Sigmoid colon (tissue), 7 donors: ENCODE measurements at places on chromosomes 7 and 10. TPM values are rescaled to one million over a fixed set of nuclear protein-coding genes. Genes with fewer than 3 reads are reported as not detected.

GRCh38 chr7:42227936-42228591 lies 8.9 kb downstream of the GLI3 start:
- DNase-seq: peak; percentile 75

DNA sequence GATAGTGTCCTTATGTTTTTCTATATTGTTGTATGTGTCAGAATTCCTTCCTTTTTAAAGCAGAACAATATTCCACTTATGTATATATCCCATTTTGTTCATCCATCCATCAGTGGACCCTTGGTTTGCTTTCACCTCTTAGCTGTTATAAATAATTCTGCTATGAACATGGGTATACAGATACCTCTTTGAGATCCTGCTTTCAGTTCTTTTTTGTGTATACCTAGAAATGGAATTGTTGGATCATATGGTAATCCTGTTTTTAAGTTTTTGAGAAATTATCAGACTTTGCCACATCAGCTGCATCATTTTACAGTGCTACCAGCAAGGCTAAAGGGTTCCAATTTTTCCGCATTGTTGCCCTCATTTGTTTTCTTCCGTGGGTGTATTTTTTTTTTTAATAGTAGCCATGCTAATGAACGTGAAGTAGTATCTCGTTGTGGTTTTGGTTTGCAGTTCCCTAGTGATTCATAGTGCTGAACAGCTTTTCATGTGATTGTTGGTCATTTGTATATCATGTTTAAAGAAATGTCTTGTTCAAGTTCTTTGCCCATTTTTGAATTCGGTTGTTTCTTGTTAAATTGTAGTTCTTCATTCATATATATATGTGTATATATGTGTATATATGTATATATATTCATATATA lies 87.8 kb downstream of the LCOR start:
- no peak for DNase-seq

DNA sequence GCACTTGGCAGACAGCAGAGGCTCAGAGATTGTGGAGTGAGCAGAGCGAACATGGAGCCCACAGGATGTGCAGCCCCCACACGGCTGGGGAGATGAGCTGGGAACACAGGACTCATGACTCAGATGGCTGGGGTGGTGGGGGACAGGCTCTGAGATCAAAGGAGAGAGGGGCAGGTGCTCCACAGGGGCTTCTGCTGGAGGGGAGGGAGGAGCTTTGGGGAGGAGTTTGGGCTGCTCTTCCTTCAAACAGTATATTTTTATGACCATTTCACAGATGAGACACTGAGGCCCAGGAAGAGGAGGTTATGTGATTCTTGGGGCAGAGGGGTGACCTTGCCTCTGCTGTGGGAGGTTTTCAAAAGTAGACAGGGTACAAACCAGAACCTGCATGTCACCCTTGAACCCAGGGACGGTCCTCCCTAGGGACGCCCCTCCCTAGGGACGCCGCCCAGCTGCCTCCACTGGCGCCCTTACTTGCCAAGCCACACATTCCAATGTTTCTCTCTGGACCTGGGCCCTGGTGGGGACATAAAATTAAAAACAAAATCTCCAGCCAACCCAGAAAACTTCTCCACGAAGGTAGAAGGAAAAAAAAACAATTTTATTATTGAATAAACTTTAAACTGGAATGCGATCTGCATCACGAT lies 981 bp upstream of the CRYGN start:
- peak; percentile 66 for DNase-seq

- no peak for DNase-seq
Observed at GRCh38 chr10:30758338-30758737, 128.8 kb upstream of the LYZL2 start.

GRCh38 chr10:20674926-20675325 lies 222.2 kb downstream of the NEBL start:
- DNase-seq: no peak

GRCh38 chr10:87966459-87966858 lies 103.0 kb downstream of the PTEN start:
- no peak for DNase-seq

DNA sequence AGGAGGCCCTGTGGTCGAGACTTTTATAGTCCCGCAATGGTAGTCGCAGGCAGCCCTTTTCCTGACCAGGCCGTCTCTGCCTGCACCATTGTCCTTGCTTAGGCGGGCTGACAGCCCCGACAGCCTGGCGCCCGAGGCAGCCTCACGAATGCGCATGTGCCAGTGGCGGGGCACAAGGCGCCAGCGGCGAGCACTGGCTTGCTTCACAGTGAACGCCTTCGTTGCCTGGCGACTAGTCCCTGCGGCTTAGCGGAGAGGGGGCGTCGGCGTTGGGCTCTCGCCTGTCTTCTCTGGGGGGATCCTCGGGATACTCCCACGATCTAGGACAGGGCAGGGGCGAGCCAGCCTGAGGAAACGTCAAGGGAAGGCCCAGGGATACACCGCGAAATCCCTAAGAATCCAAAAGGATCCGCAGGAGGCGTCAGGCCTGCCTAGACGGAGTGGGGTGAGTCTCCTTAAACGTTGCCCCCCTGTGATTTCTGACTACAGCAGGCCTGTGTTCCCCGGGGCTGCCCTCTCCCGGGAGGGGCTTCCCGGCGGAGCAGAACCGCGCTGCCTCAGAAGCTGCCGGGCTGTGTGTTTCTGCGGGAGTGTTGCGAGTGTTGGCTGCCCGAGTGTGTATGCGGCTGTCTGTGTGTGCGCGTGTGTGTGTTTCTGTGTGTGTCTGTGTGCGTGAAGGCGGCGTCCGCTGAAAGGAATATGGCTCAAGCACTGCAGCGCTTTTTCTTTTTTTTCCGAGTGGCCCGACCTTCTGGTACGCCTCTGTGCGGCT lies 20.5 kb upstream of the ZNF273 start:
- peak; percentile 86 for DNase-seq

- DNase-seq: no peak
Observed at GRCh38 chr10:6411436-6411835, 168.6 kb downstream of the PRKCQ start.

- no peak for DNase-seq
Observed at GRCh38 chr7:125695626-125696025, 766.0 kb upstream of the POT1 start.

GRCh38 chr10:130438861-130439260 lies 302.7 kb downstream of the GLRX3 start:
- no peak for DNase-seq

DNA sequence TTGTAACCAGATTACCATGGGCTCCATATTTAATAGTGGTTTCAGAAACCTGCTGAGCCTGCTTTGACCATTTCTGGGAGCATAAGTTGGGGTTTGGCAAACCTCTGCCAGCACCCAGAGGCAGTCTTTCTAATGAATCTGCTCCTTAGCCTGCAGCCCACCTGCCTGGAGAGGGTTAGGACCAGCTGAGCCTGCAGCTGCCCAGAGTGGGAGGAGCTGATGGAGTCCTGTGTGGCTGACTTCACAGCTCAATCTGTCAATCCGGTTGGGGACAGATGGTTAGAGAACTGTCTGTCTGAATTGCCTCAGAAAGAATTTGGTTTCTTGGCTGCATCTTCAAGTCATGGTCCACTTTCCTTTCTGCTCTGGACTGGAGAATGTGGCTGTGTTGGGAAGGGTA lies 444.6 kb downstream of the NRG3 start:
- DNase-seq: no peak

DNA sequence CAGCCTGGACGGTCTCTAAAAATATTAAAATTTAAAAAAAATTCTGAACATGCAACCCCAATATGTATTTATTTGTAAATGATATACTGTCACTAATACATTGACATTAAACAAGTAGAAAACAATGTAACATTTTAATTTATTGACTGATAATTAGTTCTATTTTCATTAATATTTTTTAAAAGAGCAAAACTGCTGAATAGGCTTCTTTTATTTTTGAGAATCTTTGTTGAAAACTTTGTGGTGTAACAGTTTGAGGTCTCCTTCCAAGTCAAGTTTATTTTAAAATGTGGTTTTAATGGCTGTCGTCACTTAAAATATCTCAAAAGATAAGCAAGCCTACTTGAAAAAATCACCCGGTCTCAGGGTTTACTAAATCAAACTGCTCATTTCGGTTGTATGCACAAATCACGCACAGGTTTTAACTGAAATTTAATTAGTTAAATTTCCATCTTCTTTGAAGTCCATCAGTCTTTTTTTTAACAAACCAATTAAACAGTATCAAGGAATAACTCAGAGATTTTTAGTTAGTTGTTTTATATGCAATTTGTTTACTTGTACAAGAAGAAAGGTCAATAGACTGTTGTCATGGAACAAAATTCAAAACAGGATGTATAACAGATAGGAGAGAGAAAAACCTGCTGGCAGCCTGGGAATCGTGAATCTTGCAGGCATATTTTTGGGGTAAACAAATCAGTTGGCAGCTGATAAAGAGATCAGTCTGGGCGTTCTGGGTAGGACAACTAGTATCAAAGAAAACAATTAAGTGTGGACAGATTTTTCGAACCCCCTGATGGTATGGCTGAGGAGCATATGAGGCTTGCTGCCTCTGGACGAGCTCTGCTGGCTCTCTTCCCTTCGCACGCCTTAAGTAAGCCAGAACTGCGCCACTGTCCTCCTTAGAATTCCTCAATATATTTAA lies 9.7 kb upstream of the EDRF1 start:
- DNase-seq: no peak

DNA sequence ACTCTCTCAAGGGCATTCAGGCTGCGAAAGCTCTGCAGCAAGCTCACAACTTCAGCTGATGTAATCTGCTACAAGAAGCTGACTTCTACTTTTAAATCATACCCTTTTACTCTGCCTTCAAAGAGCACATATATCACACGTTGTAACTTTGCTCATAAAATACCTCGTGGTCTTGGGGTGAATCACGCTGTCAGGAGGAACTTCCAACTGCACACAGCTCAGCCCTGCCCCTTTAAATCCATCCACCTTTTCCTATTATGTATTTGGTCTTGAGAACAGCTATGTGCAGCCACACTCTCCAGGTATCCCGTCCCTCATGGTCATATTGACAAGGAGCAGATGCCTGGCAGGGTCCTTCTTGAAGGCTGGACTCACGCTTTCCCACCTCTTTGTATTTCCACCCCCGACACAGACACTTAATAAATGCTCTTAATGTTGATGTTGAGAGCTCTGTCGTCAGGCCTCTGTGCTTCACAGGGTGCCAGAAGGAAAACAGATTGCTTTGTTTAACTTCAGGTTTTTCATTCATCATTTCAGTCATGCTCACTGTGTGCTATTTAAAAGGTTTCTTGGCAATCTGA lies 47.6 kb downstream of the ICA1 start:
- peak; percentile 82 for DNase-seq

GRCh38 chr7:1520539-1521234 lies 9.8 kb upstream of the MAFK start:
- no peak for DNase-seq

DNA sequence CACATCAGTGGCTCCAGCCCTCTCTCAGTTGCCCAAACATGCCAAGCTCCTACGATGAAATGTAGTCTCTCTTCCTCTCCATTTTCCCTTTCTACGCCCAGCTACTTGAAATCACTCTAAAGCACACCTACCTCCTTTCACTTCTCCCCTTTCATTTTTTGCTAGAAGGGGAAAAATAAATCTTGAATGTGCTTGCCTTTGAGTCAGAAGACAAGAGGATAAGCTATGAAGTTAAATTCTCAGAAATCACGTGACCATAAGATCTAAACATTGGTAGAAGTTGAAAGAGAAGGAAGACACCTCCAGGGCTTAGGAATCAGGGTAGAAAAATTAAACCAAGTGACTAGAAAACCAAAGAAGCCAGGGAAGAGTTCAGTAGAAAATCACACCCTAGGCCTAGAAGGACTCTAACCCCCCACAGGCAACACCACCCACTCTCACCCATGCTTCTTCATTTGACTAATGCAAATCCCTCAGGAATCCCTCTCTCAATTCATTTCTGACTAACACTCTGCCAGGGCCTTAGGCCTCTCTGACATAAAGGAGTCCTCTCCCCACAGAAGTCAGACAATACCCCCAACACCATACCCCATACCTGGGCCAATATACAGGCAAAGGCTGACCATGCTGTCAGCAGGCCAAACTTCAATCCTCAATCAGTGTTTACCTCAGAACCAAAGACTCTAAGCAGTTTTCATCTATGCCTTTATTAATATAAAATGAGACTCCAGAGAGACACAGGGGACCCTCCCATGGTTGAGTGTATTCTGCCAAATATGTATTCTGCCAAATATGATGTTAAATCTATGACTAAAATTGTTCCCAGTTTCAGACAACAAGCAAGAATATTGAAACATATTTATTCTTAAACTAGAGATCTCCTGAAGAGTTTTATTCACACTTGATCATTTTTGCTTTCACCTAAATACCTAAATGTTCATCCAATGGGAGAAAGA lies 84.8 kb downstream of the ELMO1 start:
- DNase-seq: no peak

DNA sequence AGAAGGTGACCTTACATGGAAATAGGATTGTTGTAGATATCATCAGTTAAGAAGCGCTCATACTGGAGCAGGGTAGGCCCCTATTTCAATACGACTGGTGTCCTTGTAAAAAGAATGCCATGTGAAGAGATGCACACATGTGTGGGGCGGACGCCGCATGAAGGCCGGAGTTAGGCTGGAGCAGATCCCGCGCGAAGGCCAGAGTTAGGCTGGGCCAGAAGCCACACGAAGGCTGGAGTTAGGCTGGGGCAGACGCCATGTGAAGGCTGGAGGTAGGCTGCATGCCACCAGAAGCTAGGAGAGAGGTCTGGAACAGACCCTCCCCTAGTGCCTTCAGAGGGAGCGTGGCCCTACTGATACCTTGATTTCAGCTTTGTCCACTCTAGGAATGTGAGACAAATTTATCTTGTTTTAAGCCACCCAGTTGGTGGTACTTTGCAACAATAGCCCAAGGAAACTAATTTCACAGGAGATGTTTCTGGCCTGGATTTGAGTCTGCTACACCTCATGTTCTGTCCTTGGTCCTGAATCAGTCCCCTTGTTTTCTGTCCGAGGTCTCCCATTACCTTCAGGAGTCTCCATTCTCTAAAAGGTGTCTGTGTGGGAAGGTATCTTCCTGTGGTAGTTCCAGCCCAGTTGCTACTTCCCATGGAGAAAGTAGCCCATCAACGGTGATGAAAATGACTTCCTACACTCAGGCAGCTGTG lies 585.8 kb downstream of the LRMDA start:
- DNase-seq: no peak

DNA sequence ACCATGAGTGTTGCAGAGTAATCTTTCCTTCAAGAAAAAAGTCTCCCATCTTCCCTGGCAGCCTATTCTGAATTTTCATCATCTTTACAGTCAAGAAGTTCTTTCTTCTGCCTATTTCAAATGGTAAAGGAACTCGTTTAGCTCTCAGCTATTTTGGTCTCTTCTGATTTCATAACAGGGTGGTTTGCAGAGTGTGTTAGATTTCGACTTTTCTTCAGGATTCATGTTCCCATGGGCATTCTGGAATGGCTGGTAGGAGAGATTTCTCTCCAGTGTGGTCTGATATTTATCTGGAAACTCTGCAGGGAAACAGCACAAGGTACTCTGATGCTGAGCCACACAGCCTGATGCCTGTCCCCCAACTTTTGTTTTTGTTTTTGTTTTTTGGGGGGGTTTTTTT lies 111.1 kb upstream of the FAM171A1 start:
- DNase-seq: no peak

Gene EN2
- not detected for polyA plus RNA-seq

Gene CAV1
- polyA plus RNA-seq: 32.5 TPM

Gene HPSE2
- under 0.01 TPM for polyA plus RNA-seq

Gene C10orf67
- polyA plus RNA-seq: not detected

Gene PPP3CB
- 21.0 TPM for polyA plus RNA-seq

Gene SPDYE1
- polyA plus RNA-seq: not detected

Gene SPDYE16
- polyA plus RNA-seq: 0.06 TPM

Gene OR2A12
- not detected for polyA plus RNA-seq

Gene GBX1
- not detected for polyA plus RNA-seq

Gene GGCT
- polyA plus RNA-seq: 64.9 TPM

Gene GHRHR
- polyA plus RNA-seq: not detected

Gene ZNF365
- not detected for polyA plus RNA-seq

Gene C10orf105
- polyA plus RNA-seq: not detected

Gene PDSS1
- 25.2 TPM for polyA plus RNA-seq
